ENCODE measurements at places on chromosomes 6 and 20. TPM values are rescaled to one million over a fixed set of nuclear protein-coding genes. Genes with fewer than 3 reads are reported as not detected.

DNA sequence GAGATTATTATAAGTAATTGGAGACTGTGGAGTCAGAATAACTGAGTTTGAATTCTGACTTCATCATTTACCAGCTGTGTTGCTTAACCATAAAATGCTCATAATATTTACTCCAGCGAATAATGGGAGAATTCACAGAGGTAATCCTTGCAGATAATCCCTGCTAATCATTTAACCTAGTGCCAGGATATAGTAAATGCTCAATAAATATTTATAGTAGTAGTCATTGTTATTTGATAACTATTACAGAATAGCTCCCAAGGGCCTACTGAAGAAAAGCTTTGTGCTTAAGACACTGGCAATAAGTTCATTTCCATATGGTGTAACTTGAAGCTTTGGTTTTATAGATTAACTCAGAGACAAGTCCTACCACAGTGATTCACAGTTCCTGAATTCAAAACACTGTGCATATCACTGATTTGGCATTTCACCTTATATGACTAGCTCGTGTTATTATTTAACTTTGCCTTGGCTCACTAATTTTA, 208.8 kb upstream of the PLCB4 start:
- DNase-seq = no peak
- H3K36me3 ChIP-seq = no peaks in the 10 kb centered on the region
- H3K27me3 ChIP-seq = no peaks in the 10 kb centered on the region
- no peak overlapping the region for H3K27ac ChIP-seq

- no peaks in the 10 kb centered on the region for H3K27me3 ChIP-seq
- H3K36me3 ChIP-seq = peaks cover 2% of the 10 kb centered on the region
- DNase-seq = no peak
- H3K4me3 ChIP-seq = no peak overlapping the region
- peaks cover 62% of the 10 kb centered on the region for H3K4me1 ChIP-seq
- peak overlapping the region; percentile 59 for H3K27ac ChIP-seq
Observed at GRCh38 chr6:139943391-139943790, 568.9 kb upstream of the CITED2 start.

The MUCL3 gene
- not detected for total RNA-seq

The GATA5 gene
- not detected for total RNA-seq

The CPNE5 gene
- total RNA-seq = 0.54 TPM

DNA sequence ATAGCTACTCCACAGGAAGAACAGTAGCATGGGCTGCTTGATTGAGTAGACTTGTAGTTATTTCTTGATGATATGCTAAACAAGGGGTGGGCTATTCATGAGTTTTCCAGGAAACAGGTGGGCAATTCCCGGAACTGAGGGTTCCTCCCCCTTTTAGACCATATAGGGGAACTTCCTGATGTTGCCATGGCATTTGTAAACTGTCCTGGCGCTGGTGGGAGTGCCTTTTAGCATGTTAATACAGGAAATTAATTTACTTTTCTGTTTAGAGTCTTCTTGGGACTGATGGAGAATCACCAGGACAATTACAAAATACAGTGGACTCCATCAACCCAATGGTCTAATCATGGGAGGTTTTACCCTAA, 22.7 kb downstream of the CYP24A1 start:
- no peaks in the 10 kb centered on the region for H3K4me1 ChIP-seq
- H3K4me3 ChIP-seq = no peak overlapping the region
- H3K27ac ChIP-seq = no peak overlapping the region
- H3K36me3 ChIP-seq = no peaks in the 10 kb centered on the region

The KCNS1 gene
- not detected for total RNA-seq

GRCh38 chr6:501891-502601, 110.5 kb downstream of the IRF4 start:
- DNase-seq = no peak
- no peaks in the 10 kb centered on the region for H3K27me3 ChIP-seq
- H3K4me1 ChIP-seq = no peaks in the 10 kb centered on the region
- H3K27ac ChIP-seq = no peak overlapping the region

DNA sequence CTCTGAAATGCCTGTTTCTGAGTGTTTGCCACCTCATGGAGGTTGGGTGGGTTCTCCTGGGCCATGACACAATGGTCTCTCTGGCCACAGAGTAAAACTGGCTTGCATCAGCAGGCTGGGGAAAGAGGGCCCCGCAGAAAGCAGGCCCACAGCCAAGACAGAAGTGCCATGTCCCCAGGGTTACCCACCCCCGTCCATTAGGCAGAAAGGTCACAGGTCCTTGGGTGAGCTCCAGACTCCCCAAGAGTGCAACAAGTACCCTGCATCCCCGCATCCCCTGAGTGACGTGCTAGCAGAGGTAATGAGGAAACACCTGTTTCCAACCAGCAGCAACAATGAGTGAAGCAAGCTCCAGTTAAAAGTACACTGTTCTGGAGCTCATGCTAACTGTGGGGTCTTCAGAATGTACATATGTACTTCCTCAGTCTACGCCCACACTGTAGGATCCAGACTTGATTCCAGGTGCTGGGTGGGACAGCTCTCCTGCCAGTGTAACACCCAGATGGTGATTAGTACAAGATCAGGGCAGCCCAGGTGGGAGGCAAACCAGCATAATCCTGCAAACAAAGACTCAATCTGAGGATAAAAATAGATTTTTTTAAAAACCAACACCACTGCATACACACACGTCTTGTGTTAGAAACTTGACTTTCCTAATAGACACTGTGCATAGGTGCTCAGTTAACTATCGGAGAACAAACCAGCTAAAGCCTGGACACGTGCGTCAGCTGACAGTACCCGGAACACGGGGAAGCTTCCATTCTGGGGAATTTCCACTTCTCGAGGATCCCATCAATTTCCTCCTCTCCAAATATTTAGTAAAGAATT, 31.5 kb downstream of the RRBP1 start:
- peaks cover 31% of the 10 kb centered on the region for H3K4me1 ChIP-seq
- no peak overlapping the region for H3K4me3 ChIP-seq
- H3K27ac ChIP-seq = no peak overlapping the region
- peaks cover 2% of the 10 kb centered on the region for H3K36me3 ChIP-seq
- DNase-seq = no peak

The JPH2 gene
- 0.07 TPM for total RNA-seq

The FABP7 gene
- total RNA-seq = 256 TPM

DNA sequence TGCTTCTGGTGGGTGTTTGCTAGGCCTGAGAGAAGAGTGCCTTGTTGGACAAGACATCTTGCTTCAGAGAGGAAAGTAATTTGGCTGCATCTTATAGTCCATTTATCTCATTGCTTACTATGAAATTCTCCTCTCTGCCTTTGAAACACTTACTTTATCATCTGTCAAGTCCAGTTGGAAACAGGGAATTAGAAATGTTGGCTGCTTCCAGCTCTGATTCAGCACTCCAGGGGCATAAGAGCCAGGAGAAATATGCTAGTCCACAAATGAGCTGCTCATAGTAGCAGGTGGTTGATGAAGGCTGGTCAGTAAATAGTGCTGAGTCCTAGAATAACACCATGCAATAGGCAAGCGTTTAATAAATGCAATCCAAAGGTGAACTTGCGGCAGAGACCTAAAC, 227.1 kb downstream of the SLC35F1 start:
- no peak for DNase-seq
- peaks cover 23% of the 10 kb centered on the region for H3K4me1 ChIP-seq
- H3K27ac ChIP-seq = no peak overlapping the region
- no peak overlapping the region for H3K4me3 ChIP-seq
- H3K27me3 ChIP-seq = no peaks in the 10 kb centered on the region

GRCh38 chr6:164049517-164049988, 635.0 kb downstream of the QKI start:
- H3K4me3 ChIP-seq = no peak overlapping the region
- peaks cover 5% of the 10 kb centered on the region for H3K4me1 ChIP-seq
- DNase-seq = no peak
- H3K36me3 ChIP-seq = peaks cover 9% of the 10 kb centered on the region

DNA sequence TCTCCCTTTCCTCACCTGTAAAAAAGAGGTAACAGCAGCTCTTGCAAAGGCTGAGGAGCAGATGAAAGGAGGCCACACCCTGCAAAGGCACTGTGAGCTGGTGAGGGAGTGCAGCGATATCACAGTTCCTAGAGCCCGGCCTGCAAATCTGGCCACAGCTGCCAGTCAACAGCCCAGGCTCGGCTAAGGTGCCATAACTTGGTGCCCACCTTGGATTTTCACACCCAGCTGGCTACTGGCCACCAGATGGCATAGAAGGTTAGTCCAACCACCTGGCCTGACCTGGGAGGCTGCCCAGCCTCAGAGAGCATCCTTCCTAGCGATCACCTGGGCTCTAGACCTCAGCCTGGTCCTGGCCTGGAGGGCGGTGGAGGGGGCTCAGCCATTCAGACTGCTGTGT, 46.8 kb downstream of the KCNB1 start:
- H3K27ac ChIP-seq = no peak overlapping the region
- peaks cover 25% of the 10 kb centered on the region for H3K27me3 ChIP-seq
- no peaks in the 10 kb centered on the region for H3K36me3 ChIP-seq
- no peak overlapping the region for H3K4me3 ChIP-seq
- no peak for DNase-seq

The PRL gene
- not detected for total RNA-seq

GRCh38 chr6:10425975-10426780, 11.3 kb upstream of the TFAP2A start:
- peaks cover 19% of the 10 kb centered on the region for H3K4me1 ChIP-seq
- no peak for DNase-seq
- H3K27ac ChIP-seq = no peak overlapping the region
- peak overlapping the region; percentile 77 for H3K4me3 ChIP-seq
- H3K27me3 ChIP-seq = peaks cover 94% of the 10 kb centered on the region

The PRR18 gene
- total RNA-seq = 0.16 TPM

GRCh38 chr6:46412662-46413061, 78.6 kb downstream of the RCAN2 start:
- H3K4me3 ChIP-seq = no peak overlapping the region
- H3K27ac ChIP-seq = no peak overlapping the region
- H3K36me3 ChIP-seq = no peaks in the 10 kb centered on the region
- H3K27me3 ChIP-seq = no peaks in the 10 kb centered on the region
- no peaks in the 10 kb centered on the region for H3K4me1 ChIP-seq

DNA sequence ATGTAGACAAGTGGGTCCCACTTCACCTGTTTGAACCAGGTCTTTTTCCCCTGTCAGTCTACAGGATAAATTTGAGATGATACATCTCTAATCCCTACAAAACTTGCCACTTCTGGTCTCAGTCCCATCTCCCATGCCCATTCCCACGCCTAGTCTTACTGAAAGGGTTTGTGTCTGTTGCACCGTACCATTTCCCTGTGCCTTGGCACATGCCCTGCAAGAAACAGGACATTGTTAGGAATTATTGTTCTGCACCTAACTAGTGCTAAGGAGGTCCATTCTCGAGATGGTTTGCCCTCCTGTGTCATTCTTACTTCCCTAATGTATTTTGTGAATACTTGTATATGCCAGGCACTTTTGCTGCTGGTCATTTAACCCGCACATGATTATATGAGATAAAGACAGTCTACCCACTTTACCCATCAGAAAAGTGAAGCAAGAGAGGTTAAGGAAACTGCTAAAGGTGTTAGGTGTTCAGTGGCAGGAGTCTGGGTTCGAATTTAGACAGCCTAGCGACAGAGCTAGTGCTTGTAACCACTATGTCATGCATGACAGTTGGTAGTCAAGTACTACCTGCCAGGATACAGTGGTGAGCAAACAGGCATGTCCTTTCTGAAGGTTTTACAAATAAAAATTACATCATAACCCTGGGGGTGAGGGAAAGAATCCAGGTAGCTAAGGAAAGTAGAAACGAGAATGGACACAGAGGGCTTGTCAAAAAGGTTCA, 12.7 kb downstream of the FAM217A start:
- no peaks in the 10 kb centered on the region for H3K27me3 ChIP-seq
- no peak overlapping the region for H3K27ac ChIP-seq
- H3K36me3 ChIP-seq = peaks cover 7% of the 10 kb centered on the region
- DNase-seq = no peak
- H3K4me3 ChIP-seq = no peak overlapping the region

- no peak for DNase-seq
- H3K4me3 ChIP-seq = no peak overlapping the region
- no peaks in the 10 kb centered on the region for H3K27me3 ChIP-seq
- H3K27ac ChIP-seq = no peak overlapping the region
- peaks cover 49% of the 10 kb centered on the region for H3K4me1 ChIP-seq
- no peaks in the 10 kb centered on the region for H3K36me3 ChIP-seq
Observed at GRCh38 chr6:30840084-30840934, 44.0 kb upstream of the DDR1 start.
